ENCODE measurements at places on chromosomes 2 and 18.

- DNase-seq, result no peak
These were observed 89.2 kb downstream of the LIPG start for GRCh38 chr18:49651033-49651432.

DNA sequence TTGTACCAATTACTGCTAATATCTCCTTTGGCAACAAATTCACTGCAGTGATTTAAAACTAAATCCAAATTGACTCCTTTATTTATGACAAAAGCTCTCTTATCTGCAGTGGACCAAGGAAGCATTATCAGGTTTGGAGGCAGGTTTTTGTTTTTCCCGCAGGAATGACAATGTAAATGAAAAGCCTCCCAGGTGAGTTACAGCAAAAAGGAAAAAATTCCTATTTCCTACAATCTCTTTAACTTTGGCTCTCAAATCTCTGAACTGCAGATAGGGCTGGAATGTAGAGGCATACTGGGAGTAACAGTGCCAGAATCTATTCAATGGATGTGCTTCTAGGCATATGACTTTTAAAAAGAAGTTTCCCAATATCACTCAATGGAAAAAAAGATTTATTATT, 28.9 kb upstream of the LRP2 start:
- no peak for DNase-seq

DNA sequence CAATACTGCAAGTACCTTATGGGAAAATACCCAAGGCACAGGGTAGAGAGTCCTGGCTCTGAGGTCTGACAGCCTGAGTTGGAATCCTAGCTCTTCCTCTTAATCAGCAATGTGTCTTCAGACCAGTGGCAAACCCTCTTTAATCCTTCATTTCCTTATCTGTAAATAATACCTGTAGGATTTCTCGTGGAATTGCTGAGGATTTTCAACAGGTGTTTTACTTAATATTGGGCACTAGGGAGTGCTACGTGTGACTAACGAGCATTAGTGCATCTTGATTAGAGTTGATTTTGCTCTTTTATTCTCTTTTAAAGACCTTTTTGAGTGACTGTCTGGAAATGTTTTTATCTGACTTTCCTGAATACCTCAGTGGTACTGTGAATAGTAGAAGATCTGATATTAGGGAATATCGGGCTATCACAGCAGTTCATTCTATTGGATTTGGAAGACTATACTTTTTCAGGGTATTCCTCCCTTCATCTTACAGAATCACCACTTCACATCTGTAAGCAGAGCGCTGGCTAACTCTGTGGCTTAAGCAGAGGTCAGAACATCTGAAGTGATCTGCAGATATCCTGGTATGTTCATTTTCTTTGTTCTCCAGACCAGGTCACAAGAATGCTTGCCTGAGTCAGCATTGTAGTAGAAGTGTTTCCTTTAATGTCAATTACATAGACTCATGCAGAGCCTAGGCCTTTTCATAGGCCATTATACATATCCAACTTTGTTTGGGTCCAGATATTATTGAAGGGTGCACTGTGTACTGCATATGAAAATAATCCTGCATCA, 49.1 kb downstream of the ARHGAP28 start:
- DNase-seq, result no peak

DNA sequence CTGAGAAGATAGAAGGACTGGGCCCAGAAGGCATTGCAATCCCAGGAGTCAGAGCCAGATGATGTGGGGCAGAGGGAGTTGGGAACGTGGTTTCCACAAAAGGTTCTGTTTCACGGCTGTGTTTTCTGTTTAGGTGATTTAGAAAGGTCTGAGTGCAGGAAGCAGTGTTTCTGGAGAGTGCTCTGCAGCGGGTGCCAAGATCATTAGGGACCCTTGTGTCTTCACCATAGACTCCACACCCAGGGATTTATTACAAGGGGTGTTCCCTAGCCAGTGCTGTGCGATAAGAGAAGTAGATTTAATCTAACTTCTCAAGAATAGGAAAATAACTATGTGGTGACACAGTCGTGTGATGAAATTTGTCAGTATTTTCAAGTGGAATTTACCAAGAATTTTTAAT, 221.1 kb upstream of the TPO start:
- no peak for DNase-seq

DNA sequence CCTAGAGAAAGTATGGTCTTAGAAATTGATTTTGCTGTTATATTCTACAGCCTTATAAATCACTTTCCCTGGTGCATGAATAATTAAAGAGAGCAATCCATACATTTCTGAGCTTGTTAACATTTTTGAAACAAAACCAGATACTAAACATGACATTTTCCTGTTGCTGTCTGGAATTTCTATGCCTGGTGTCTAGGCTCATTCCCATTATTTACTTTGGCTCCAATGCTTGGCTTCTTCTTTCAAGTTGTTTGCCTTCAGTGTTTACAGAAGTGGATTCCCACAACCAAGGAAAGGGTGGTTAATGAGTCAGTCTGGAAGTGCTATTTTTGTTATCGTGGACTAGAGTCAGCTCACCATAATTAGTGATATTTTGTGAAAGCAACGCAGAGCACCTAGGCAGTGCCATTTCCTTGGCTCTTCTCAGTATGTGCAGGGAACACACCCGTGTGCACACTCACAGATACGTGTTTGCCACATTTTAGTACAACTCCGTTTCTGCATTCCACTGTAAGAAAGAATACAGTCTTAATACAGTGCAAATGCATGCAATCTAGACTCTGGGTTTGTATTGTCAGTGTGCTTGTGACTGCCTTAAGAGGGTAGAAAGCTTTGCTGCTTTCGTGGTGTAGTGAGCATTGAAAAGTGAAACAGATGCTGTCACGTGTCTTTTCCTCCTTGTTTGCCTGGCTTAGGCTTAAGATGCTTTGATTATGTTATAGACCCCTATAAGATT, 185.0 kb upstream of the RASGRP3 start:
- no peak for DNase-seq

Data from T-helper 2 cell treated with Interferon-gamma antibody and Interleukin-4, amounts not matched to agents 5 μg/mL and 100 μg/mL, for 36 hours (primary cell).